ENCODE measurements at places on chromosomes 4 and X.

GRCh38 chr4:151799417-151800012 lies 38.7 kb upstream of the GATB start:
- DNase-seq: no peak

- peak; percentile 72 for DNase-seq
Measured at GRCh38 chrX:46180258-46180687, 364.9 kb downstream of the ZNF674 start.

GRCh38 chr4:100989401-100989800 lies 357.9 kb downstream of the PPP3CA start:
- DNase-seq: no peak

DNA sequence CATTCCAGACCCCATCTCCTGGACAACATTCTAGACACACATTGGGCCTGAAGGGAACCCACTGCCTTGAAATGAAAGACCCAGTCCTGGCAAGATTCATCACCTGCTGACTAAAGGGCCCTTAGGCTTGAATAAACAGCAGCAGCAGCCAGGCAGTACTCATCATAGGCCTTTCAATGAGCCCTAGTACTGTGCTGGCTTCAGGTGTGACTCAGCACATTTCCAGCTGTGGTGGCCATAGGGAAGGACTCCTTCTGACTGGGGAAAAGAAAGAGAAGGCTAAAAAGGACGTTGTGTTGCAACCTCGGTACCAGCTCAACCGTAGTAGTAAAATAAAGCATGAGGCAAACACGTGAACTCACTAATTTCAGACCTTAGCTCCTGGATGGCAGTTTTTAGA lies 344.0 kb downstream of the ACTRT1 start:
- no peak for DNase-seq

GRCh38 chrX:40008791-40009461 lies 88.8 kb downstream of the BCOR start:
- no peak for DNase-seq

- no peak for DNase-seq
Measured at GRCh38 chr4:151584101-151584500, 175.1 kb downstream of the FHIP1A start.

DNA sequence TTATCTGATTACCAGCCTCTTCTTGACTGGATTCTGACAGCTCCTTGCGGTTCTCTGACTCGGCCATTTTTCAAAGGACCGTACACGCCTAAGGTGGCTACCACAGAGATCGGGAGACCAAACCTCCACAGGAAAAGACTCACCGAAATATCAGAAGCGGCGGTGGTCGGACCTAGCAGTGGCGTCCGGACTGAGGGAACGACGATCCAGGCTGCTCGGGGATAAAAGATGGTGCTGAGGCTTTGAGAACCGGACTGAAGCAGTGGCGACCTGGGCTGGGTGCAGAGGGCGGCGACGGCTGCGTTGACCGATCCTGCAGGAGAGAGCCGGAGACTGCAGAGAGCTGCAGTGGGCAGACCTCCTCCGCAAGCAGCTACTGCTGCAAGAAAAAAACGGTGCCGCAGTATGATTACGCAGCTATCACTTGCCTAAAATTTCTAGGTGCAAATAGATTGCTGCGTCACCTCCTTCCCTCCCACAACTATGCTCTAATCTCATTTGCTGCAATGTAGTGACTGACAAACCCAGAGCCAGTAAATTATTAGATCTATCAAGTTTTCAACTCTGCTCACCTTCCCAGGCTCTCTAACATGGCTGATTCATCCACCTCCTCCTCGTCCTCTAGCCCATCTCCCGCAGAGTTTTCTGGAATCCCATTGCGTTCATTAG lies at the start of gene NAP1L2:
NAP1L2 (minus strand) TSS at position 426 of the 669 bp plus-strand sequence; CDS start at position 67, 359 bp downstream.
- DNase-seq: no peak

DNA sequence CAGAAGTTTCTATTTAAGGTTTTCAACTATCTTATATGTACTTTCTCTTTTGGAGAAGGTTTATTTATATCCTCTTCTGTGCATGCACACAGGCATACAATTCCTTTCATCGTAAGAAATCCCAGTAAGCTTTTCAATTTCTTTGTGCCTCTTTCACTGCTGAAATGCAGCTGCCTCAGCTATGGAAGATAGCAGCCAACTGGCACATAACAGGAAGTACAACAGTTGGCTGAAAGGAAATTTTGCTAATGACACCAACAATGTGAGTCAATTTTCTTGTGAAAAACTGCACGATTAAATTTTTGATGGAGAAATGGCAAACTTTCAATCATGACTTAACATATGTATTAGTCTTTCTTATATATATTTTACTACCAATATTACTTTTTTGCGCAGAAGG lies 74.5 kb upstream of the PAQR3 start:
- DNase-seq: no peak

DNA sequence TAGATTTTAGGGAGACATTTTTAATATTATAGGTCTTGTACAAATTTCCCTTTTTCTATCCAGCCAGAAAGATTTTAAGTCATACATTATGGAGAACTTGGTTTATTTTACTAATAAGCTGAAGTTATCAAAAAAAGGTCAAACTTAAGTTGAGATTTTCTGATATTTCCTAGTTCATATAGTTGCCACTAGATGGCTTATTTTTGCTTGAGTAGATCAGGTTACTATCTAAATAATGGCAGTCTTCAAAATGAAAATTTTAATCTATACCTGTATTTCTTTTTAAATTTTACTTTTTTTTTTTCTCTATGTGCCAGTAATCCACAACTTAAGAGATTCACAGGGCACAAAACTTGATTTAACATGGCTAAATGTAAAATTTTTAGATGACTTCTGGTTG lies 52.3 kb downstream of the USP9X start:
- no peak for DNase-seq

DNA sequence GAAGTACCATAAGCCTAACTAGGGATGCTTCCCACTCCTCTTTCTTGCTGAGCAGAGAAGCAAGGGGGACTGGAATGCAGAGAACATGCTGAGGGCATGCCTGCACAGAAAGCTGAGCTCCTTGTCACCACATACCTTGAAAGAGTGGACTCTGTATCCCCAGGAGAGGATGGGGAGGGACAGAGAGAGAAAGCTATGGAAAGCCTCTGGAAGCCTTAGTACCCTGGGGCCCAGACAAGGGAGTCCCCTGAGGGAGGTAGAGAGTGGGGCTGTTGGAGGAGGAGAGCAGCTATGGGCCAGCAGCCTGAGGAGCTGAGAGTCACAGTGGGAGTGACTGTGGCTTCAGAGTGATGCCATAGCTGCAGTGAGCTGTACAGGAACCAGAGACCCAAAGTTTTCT lies 77.9 kb downstream of the RTL9 start:
- no peak for DNase-seq

DNA sequence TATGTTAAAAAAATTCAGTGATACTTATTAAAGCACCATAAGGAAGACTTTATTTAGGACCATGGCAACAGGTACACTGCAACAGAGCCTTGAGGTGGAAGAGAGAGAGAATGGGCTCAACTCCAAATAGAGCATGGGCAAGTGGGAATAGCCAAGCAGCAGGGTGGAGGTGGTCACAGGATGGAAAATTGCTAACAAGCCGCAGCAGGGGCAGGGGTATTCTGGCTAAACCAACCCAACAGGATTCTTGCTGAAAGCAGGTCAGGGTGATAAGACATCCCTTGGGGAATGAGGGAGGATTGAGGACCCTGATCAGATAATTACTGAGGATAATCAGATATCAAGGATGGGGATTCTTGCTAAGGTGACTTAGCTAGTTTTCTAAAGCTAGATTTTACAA lies 177.5 kb downstream of the ZIC3 start:
- DNase-seq: no peak

DNA sequence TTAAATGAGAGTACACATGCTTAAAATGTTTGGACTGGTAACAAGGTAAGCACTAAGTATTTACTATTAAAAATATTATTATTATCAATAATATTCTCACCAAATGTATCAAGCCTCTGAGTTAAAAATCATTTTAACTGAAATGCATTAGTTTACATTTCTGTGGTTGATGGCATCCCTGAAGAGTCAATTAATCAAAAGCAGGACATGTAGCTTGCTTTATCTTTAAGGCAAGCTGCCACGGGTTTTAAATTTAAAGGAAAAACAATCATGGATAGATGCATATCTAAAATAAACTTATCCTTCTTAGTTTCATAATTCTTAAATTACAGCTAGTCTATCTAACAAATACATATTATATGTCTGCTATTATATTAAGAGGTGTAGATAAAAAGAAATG lies 584.8 kb upstream of the INTU start:
- DNase-seq: no peak

- DNase-seq: no peak
Measured at GRCh38 chr4:142158980-142159379, 522.6 kb downstream of the IL15 start.

- no peak for DNase-seq
Measured at GRCh38 chrX:960821-961220, 251.6 kb downstream of the CRLF2 start.

- DNase-seq: peak; percentile 12
Measured at GRCh38 chrX:118974908-118975671, 672 bp downstream of the LONRF3 start.

DNA sequence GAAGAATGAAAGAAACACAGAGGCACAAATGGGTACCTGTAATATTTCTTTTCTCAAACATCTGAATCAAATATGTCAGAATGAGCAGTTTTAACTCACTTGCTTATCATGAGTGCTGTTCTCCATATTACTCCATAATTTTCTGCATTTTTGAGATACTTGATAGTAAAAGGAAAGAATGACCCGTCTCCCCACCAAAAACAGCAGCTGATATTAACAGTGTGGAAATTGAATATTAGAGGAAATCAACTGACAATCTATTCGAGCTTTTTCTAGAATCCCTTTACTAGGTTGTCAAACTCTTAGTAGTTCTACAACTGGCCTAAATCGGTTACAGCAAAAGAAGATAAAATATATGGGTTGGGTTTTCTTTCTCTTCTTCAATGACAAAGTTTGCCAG lies 49.9 kb upstream of the HELT start:
- DNase-seq: no peak
